ENCODE measurements at places on chromosomes 6 and 20. TPM values are rescaled to one million over a fixed set of nuclear protein-coding genes. Genes with fewer than 3 reads are reported as not detected.

GGTLC1 gene
- total RNA-seq: not detected

PFDN6 gene
- 82.8 TPM for total RNA-seq

COL9A3 gene
- 0.97 TPM for total RNA-seq

ELOVL2 gene
- not detected for total RNA-seq

AIG1 gene
- 16.6 TPM for total RNA-seq

FAM217A gene
- total RNA-seq: not detected

DLK2 gene
- total RNA-seq: 0.46 TPM

TREML2 gene
- not detected for total RNA-seq

FAM229B gene
- 5.3 TPM for total RNA-seq

MUC21 gene
- total RNA-seq: not detected

BTNL2 gene
- not detected for total RNA-seq

FRS3 gene
- 0.32 TPM for total RNA-seq

FRK gene
- total RNA-seq: under 0.01 TPM

UNC93A gene
- not detected for total RNA-seq

SRMS gene
- total RNA-seq: not detected

RMND1 gene
- 51.0 TPM for total RNA-seq

TGM3 gene
- not detected for total RNA-seq

LGSN gene
- not detected for total RNA-seq

POM121L2 gene
- total RNA-seq: not detected

HLA-DQB2 gene
- not detected for total RNA-seq

PHACTR3 gene
- total RNA-seq: not detected

PACRG gene
- total RNA-seq: not detected

VSX1 gene
- not detected for total RNA-seq

FAXC gene
- 2.6 TPM for total RNA-seq

CST7 gene
- total RNA-seq: not detected

DNMT3B gene
- total RNA-seq: 3.6 TPM

LRFN2 gene
- total RNA-seq: not detected

HSD17B8 gene
- total RNA-seq: 12.3 TPM

AGPAT4 gene
- 7.5 TPM for total RNA-seq

CRYBG1 gene
- 67.9 TPM for total RNA-seq

CDSN gene
- total RNA-seq: not detected

KCNG1 gene
- 3.2 TPM for total RNA-seq

PPP1R18 gene
- 48.1 TPM for total RNA-seq

COL20A1 gene
- not detected for total RNA-seq

KIAA1755 gene
- total RNA-seq: 0.30 TPM

UNC5CL gene
- under 0.01 TPM for total RNA-seq

APOBEC2 gene
- not detected for total RNA-seq

DEFB124 gene
- total RNA-seq: not detected

DPPA5 gene
- total RNA-seq: not detected

DEFB123 gene
- not detected for total RNA-seq

ARFGEF3 gene
- 3.5 TPM for total RNA-seq

SLC16A10 gene
- not detected for total RNA-seq
